Foreskin keratinocyte (primary cell): ENCODE measurements at places on chromosomes 13 and 19.

DNA sequence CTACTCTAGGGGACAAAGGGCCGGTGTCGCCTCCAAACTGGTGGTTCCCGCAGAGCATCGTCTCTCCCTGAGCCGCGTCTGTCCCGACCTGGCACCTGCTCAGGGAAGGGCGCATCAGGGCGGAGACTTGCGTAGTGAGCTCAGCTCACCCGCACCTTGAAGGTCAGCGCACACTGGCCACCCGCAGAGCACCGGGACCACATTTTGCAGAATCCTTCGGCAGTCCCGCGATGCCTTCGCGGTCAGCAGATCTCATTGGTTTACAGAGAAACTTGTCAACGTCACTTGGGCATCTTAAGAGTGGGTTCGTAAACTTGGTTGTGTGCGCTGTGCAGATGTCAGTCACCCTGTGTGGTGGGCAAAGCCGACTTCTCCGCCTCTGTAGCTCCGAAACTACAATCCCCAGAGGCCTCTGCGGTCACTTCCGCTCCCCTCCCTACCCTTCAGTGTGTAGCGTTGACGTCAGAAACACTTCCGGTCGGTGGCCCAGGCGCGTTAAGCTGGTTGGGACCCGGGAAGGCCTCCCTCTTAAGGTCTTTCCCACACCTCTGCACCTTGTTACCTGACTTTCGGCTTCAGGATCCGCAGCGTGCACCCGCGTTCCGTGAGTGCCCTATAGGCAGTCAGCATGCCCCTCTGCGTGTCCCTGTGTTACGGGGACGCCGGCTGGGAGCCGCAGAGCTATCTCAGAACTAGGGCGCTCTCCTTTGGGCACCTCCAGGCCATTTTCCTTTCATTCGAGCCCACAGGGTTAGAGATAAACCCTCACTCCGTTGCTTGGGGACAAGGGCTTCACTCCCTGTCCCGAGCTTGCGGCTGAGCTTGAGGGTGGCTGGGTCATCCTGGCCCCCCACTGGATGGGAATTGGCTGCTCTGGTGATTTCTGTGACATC is 36.5 kb upstream of the ZNF527 start:
- DNase-seq, result peak; percentile 63

- no peak for DNase-seq
These were observed 2.6 kb downstream of the SIGLEC5 start for GRCh38 chr19:51627491-51628138.

GRCh38 chr19:28492201-28492600 is 720.8 kb downstream of the UQCRFS1 start:
- DNase-seq, result no peak

GRCh38 chr19:6204866-6205723 is 69.6 kb downstream of the ACSBG2 start:
- DNase-seq, result no peak
